ENCODE measurements at places on chromosomes 4 and X.

GRCh38 chrX:72308566-72309296, 3.0 kb upstream of the CITED1 start:
- DNase-seq: no peak

- DNase-seq: no peak
Observed at GRCh38 chrX:102067966-102068723, 57.3 kb upstream of the TCEAL2 start.

DNA sequence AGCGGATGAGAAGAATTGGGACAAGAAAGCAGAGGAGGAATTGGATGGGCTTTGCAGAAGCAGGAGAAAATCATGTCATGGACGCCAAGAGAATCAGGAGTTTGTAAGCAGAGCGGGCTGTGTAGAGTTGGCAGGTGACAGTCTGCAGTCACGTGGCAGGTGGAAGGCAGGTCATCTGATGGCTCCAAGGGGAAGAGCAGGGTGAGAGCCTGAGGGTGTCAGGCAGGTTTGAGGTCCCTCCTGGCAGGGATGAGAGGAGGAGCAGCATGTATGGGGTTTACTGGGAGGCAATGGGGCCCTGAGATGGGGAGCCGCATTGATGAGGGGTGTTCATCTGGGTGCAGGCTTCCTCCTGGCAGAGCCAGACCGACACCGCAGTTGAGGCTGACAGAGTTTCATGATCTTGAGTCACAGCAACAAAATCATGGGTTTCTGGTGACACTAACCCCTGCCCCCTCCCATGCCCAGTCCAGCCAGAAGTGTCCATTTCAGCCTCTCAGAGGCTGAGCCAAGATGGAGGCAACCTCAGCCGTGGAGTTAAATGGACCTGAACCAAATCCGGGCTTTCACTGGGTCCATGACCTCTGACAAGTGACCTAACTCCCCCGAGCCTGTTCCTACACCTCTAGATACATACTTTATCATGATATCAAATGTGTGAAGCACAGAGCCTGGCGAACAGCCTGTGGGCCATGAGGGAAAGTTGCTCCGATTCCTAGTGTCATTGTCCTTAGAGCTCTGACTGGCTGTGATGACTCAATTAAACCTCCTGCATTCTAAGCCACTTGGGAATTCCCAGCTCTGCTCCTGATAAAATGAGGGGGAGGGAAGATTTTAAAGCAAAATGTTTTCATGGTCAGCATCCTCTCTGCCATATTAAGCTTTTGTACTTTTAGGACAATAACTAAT, 36.1 kb downstream of the EVC start:
- no peak for DNase-seq

DNA sequence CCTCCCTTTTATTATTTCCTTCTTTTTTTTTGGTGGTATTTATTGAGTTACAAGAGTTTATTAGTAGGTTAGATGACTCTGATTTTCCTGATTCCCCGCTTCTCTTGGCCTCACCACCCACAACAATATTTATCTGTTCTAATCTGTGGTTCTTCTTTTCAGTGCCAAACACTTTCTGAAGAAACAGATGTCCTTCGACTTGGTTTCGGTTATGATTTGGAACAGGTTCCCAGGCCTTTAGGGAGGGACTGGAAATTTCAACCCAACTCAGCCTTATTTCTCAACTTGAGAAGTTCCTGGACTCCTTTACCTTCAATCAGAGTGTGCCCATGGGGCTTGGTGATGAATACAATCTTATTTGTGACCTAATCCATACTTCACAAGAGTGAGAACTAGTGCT, 108.1 kb downstream of the UCHL1 start:
- no peak for DNase-seq

DNA sequence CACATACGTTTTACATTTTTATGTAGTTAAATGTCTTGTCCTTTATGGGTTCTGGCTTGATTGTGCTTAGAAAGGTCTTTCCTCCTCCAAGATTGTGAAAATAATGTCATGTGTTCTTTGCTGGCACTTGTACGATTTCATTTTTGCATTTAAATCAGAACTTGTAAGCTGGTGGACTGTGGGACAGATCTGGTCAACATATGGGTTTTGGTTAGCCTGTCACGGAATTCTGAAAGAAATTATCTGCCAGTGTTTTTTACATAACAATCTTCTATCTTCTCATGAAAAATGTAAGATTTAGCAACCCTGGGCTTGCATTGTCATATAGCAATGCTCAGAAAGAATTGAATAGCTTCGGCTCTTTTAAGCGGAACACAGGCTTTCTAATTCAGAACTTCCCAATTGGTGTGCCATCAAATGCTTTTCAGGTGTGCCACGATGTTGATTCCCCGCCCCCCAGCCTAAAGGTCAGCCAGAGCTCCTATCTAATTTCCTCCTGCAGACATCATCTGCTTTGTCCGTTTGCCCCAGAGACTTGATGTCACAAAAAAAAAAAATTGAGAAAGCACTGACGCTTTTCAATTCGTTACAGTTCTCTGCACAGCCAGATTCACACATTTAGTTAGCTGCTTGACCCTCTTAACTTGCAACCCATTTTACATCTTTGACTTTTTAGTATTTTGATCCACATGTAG, 16.2 kb downstream of the AFF1 start:
- DNase-seq: no peak

GRCh38 chrX:111348429-111348828, 63.6 kb downstream of the DCX start:
- no peak for DNase-seq

- no peak for DNase-seq
Observed at GRCh38 chr4:101279377-101279871, 67.9 kb downstream of the PPP3CA start.

DNA sequence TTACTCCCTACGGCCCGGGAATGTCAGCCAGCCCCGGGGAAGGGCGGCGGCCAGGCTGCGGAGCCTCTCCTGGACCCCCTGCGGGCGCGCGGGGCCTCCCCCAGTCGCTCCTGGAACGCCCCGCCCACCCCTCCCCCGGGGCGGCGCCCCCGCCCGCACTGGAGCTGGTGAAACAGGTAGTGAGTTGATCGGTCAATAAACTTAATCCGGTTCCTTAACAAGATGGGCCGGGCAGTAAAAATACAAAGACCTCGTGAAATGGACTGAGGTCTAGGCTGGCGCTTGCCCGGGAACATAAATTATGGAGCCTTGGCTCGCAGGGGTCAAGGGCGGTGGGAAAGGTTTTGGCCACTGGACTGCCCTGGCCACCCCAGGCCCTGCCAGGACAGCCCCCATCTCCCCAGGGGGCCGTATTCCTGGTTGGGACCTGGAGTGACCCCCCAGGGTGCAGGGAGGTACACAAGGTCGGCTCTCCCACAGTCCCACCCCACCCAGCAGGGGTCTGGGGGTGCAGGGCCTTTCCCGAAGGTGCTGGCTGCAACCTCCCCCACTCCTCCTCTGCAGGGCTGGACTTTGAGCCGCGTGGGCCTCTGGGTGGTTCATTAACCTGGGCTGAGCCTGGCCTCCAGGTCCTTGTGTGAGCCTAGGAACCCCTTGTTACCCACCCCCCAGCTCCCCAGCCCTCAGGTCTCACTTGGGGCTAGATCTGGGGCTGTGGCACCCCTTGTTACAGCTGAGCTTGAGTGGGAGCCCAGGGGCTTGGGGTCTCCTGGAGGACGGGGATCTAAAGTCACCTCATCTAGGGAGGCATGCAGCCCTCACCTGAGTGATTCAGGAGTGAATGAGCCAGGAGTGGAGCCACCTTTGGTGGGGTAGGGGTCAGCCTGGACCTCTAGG, 2.5 kb downstream of the FGFR3 start:
- no peak for DNase-seq

- no peak for DNase-seq
Observed at GRCh38 chrX:34300871-34301270, 168.8 kb upstream of the FAM47A start.

DNA sequence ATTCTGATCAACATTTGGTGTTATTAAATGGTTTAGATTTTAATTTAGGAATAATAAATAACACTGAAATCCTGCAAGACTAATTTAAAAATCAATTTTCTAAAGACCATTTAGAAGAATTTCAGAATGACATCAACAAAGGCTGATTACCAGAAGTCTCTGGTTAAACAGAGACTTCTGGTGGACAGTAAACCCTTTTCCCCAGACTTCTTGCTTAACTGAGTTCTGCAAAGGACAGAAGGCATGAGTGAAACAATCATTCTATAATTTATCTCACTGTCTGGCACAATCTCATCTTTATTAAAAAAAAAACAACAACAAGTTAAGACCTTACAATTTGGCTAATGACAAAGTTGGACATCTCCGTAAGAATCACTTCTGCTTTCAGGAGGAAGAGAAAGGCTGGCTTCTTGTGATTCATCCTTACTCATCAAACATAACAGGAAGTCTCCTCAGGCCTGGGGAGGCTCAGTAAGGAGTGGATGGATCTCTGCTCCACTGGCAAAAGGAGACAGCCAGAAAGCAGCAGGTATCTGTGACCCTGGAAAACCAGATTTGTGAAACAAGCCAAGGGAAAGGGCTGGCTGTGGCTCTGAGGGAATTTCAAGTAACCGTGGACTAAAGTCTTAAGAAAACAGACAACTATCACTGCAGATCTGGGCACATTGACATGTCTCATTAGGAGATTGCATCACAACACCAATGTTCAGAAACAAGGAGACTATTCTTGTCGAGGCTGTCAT, 908 bp upstream of the TLR6 start:
- peak; percentile 47 for DNase-seq

- DNase-seq: no peak
Observed at GRCh38 chr4:56959100-56959499, 18.3 kb downstream of the NOA1 start.

DNA sequence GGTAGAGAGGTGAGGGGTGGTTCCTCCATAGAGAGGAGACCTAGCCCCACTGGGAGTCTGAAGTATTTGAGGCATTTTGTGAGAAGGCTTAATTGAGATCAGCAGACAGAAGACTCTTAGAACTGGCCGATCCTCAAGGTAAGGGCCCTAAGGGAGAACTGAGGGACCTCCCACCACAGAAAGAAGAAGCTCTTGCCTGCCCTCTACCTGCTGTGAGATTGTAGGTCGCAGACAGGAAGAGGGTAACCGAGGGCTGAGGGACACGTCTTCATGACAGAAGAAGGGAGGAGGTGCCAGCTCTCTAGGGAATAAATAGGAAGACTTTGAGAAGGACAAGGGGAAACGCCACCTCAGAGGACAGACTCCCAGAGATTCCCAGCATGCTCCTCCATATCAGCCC, 24.1 kb upstream of the MAGEC1 start:
- DNase-seq: no peak

DNA sequence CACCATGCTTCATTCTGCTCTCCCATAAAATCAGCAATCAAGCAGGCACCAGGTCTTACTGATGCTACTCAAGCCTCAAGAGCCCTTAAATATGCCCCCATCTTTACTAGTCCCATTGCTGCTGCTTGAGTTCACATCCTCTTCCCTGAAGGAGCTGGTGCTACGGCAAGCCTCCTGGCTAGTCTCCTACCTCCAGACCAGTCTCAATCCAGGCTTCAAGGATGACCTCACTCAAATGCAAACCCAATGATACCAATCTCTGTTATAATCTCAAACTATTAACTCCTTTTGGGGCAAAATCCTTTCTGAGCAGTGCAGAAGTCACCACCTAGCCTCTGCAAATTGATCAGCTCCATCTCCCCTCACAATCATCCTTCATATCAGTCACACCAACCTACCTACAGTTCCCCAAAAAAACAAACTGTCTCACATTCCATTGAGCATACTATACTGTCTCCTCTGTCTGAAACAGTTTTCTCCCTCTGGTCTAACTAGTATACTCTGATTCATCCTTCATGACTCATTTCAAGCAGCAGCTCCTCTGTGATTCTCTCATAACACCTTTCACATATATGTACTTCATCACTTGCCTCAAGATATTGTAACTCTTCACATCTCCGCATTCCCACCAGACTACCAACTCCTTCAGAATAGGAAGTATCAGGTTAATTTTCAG, 30.0 kb downstream of the PAPSS1 start:
- no peak for DNase-seq

DNA sequence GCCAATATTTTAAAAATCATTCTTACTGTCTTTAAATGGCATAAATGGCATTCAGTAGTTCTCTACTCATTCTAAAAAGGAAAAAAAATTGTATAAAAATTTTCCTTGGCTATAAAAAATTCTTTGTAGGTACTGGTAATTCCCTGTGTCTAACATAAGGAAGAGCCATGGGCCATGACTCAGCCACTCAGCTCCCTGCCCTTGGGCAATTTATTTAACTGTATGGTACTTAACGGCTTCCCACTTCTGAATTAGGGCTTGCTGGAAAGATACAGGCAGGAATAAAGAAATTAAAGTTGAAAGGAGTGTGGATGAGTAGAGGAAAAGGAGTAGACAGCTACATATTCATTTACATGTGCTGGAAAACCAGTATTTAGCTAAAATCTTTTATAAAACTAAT, 30.6 kb downstream of the ABHD18 start:
- DNase-seq: no peak

DNA sequence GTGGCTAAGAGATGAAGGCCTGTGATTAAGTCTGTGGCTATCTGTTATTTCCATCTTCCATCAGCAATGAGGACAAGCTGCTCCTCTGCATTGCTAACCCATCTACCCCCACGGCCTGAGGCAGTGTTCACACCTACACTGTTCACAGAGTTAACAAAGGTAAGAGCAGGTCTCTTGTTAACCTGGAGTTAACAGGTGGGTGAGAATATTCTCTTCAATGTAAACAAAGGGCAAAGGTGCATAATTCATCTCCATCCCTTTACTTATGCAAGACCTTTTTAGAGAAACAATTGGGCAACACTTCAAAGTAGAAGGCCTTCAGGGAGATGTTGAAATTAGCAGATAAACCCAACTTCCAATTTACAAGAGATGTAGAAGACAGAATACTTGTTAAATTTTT, 2.8 kb downstream of the SLC35A2 start:
- no peak for DNase-seq

DNA sequence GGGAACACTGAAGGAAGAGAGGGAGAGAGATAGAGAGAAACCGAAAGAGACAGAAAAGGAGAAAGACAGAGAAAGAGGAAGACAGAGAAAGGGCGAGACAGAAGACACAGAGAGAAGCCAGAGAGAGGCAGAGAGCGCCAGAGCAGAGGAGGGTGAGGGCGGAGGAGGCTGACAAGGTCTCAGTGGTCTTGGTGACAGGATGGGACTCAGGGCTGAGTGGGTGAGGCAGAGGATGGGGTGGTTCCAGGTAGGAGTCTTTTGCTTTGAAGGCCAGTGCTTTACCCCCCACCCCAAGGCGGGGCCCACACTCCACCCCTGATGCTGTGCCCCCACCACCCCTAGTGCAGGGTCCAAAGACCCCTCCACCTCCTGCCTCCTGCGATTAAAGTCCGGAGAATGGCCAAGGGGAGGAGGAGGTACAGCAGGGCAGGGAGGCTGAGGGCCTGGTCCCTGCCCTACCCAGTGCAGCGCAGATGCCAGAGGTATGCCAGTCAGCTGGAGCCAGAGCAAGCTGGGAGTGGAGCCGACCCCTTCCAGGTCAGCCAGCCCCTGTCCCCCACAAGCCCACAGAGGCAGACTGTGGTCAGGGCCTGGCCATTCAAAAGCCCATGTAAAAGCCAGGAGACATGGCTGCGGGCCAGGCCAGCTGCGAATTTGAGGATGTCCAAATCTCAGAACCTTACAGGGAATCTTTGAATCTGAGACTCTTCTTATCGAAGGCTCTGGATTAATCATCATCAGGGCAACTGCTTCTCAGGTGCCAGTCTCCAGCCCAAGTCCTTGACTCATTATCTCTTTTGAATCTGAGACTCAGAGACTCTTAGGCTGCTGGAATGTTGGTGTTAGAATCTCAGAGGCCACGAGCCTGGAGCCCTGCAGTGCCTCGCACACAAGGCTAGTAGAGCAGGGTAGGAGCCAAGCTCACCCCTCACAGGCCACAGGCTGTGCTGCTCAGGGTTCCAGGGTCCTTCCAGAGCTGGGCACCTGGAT, 758 bp downstream of the IQSEC2 start:
- DNase-seq: no peak
